CD4-positive, alpha-beta T cell treated with Interleukin-17A for 1 hour (primary cell): ENCODE measurements at places on chromosomes 5 and 9.

DNA sequence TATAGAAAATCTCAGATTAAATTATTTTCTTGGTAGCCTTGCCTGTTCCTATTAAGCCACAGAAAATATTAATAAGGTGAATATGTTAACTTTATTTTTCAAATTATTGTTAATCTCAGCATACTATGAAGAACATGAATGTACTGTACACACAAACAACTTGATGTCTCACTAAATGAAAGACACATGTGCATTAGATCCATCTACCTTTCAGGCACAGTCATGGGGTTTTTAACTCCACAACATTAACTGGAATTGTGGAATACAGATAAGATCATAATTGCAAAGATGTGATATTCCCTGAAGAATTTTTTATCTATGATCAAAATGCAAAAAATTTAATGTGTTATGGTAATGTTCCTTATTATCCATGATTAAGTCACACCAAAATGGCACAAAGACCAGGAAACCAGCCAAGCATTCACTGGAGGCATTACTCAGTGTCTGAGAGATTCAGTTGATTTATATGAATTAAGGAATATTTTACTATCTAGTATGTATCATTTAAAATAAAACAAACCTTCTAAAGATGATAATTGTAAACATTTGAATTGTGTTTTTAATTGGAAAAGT, 150.0 kb upstream of the VCAN start:
- DNase-seq = no peak

DNA sequence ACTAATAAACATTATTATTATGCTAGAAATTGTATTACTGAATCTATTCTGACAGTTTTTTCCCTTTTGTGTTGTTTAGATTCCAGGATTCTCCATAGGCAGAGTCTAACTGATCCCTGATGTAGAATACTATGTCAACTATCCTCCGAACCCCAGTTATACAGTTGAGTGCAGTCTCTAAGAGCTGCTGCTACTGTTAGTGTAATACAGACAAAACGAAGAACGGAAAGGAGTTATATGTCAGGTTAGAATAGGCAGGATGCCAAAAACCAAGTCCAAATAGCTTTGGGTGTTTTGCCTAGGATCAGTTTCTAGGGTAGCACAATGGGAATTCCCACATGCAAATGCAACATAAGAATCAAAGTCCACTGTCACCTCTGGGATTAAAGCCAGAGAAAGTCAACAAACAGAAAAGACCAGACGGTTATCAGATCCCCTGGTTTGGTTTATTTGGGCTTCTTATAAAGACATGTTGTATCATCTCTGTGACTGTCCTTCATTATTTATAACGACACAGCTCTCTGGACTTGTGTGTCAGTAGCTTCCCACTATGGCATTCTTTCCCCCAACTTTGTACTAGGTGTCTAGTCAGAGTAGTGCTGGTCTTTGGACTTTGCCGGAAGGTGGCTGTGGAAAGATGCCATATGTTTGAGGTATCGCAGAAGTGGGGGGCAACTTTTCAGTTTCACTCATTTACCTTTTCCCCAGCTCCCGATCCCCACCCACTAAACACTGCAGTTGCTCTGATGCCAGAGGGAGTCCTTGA, 14.9 kb upstream of the TMEM38B start:
- no peak for DNase-seq

DNA sequence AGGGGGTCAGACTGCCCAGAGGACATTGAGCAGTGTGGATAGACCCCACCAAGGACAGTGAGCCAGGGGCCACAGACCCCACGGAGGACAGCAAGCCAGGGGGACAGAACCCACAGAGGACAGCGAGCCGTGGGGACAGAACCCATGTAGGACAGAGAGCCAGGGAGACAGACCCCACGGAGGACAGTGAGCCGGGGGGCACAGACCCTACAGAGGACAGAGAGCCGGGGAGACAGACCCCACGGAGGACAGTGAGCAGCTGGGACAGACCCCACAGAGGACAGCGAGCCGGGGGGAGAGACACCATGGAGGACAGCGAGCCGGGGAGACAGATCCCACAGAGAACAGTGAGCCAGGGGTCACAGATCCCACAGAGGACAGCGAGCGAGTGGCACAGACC, 3.4 kb upstream of the ZDHHC11 start:
- no peak for DNase-seq

GRCh38 chr5:137201876-137202275, 297.2 kb downstream of the SPOCK1 start:
- DNase-seq = no peak

GRCh38 chr5:161051920-161052500, 200.0 kb upstream of the ATP10B start:
- no peak for DNase-seq

DNA sequence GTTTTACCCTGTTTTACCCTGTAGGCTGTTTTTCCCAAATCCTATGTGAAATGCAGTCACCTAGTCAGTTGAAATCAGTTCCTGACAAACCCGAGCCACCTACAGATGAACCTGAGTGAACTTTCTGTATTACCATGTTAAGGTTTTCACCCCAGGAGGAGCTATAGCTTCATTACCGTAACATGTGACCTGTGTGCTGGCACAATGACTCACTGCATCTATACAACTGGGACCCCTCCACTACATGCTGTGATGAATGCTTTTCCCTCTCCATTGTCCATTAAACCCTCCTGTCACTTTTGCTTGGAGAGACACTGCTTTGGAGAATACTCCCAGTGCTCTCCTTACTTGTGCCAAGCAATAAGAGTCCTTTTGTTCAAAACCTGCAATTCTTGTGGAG, 1974.8 kb downstream of the EFNA5 start:
- no peak for DNase-seq

DNA sequence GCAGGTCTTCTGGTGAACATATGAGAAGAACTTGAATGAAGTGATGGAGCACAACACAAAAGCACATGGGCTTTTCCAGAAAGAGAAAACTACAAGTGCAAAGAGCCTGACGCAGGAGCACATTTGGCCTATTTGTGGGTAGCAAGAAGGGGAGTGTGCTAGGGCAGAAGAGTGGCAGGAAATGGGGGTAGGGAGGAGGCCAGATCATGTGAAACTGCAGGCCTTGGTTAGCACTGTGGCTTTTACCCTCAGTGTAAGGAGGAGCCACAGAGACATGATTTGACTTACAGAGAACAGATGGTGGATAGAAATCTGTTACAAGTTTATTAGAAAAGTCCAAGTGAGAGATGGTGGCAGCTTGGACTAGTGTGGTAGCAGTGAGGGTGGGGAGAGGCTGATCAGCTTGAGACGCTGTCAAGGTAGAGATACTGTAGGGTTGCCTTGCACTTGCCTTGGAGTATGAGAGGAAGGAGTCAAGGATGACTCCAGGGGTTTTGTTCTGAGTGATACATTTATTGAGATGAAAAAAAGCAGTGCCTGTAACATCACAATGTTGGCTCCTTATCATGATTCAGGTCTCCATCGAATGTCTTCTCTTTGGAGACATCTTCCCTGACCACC, 126.7 kb downstream of the PPP2R2B start:
- DNase-seq = peak; percentile 79

- no peak for DNase-seq
Observed at GRCh38 chr5:71681296-71681695, 37.8 kb upstream of the CARTPT start.

GRCh38 chr5:72844218-72844603, 27.8 kb downstream of the TNPO1 start:
- DNase-seq = no peak

DNA sequence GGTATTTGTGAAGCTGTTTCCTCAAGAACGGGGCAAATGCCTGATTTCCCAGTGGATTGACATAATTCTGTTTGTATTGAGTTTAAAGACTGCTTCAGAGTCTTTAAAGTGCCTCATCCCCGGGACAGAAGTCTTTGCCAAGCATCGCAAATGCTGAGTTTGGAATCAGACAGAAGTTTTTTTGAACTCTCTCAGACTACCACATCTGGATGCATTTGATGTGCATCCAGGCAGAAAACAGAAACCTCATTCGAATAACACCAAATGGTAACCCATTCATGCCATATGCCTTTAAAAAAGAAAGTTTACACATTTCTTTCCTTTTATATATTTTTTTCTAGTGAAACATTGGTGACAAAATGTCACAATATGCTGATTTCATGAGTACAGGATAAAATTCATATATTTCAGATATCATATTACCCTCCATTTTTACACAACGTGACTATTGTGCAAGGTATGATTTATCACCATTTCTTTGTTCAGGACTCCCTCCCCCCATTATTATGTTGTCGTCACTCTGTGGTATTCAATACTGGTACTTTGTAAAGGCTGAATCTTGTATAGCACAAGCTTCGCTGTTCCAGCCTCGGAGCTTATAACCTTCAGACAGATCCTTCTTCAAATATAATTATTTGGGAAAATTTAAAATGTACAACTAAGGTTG, 91.1 kb downstream of the ZNF608 start:
- DNase-seq = no peak

DNA sequence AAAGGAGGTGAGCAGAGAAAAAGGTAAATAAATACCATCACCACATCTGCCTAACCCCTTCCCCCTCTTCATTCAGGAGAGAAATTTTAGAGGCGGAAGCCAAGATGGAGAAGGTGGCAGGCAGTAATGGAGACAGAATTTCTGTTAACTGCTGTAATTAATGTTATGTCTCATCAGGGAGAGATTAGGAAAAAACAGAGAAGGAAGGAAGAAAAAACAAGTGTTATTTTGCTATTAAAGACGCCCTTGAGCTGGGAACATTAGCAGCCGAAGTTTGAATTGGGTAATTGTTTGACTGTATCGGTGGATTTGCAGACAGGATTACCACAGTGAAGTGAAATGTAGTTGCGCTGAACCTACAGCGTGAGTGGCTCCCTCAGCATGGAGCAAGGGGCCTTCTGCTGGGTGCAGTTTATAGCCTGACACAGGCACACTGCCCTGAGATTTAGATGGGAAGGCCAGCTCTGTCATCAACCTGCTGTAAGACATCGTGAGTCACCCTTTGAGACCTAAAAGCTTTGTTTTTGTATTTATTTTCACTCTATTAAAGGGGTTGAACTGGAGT, 136.3 kb downstream of the ASTN2 start:
- no peak for DNase-seq

DNA sequence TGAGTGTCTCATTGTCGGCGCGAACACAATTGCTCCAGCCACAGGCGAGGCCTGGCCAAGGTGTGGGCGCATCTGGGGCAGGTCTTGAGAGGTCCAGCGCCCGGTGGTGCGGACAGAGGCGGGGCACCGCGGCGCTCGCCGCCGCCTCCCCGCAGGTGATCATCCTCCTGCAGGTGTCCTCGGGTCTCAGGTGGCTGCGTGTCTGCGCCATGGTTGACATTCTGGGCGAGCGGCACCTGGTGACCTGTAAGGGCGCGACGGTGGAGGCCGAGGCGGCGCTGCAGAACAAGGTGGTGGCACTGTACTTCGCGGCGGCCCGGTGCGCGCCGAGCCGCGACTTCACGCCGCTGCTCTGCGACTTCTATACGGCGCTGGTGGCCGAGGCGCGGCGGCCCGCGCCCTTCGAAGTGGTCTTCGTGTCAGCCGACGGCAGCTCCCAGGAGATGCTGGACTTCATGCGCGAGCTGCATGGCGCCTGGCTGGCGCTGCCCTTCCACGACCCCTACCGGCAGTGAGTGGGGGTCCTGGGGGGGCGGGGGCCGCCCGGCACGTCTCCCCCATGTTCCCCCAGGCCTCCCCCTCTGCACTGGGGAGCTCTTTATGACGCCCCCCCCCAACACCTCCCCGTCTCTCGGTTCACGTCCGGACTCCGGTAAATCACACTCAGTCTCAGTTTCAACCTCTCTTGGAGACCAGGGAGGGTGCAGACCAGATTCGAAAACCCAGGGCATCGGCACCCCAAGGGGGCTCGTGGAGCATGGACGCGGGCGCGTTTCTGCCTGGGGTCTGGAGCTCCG, 446 bp downstream of the NXNL2 start:
- no peak for DNase-seq

DNA sequence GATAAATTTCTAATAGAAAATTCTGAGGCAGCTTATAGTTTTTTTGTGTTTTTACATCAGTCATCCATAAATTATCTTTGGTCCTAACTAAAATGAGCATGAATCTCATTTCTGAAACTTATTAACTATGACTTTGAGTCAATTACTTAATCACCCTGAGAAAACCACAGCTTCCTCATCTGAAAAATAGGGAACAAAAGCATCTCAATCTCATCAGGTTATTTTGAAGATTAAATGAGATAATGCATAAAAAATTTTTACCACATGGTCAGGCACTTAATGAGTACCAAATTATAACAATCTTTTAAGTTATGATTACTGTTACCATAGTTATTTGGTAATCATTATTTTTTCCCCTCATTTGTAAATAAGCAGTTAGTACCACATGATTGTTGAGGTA, 279.1 kb downstream of the MAST4 start:
- DNase-seq = no peak

DNA sequence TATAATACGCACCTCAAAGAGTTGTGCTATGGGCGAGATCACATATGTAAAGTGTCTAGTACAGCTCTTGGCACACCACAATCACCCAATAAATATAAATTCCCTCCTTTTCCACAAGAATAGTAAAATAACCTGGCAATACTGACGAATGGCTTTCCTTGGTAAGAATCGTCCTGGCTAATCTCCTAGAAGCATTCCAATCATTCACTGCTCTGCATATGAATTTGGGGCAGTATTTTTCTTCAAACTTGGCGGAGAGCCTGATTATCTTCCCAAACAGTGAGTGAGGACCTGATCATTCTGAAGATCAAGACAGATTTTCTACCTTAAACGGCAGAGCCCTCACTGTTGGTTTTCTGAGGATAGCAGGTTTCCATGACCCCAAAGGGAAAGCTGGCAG, 96.0 kb downstream of the TMEM215 start:
- DNase-seq = no peak

DNA sequence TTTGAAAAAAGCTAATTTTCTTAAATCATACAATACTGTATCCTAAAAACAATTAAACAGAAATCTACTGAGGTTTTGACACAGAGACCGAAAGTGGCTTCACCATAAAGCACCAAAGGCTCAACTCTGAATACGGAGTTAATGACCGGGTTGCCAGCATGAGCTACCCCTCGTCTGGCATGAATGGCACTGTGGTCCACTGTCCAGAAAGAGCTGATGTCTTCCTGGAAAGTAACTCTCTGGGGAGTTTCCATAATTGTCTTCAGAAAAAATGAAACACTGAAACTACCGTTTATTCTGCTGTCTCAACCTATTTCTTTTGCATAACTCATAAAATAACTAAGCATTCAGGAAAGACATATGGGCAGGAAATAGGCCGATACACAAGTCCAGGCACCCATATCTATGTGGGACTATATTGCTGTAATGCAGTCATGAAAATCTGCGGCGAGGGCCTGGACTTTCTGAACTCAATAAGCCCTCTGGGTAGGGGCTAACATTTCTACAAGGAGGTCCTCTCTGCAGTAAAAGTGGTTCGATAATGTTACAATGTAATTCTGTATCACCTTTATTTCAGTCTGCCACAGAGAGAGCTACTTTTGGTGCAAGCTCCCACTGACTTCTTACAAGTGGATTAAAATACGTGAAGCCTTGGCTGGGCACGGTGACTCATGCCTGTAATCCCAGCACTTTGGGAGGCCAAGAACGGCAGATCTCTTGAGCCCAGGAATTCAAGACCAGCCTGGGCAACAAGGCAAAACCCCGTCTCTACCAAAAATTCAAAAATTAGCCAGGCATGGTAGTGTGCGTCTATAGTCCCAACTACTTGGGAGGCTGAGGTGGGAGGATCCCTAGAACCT, 52.4 kb downstream of the ANKH start:
- DNase-seq = no peak
